ENCODE measurements at places on chromosomes 4 and X.

GRCh38 chrX:46912098-46912602 lies at the start of gene JADE3:
TSS of gene JADE3 (plus strand) at chrX:46912421. CDS start at chrX:46984895, 72,474 bp downstream.
- no peak for DNase-seq

- no peak for DNase-seq
Observed at GRCh38 chr4:22471999-22472461, 43.8 kb downstream of the ADGRA3 start.

DNA sequence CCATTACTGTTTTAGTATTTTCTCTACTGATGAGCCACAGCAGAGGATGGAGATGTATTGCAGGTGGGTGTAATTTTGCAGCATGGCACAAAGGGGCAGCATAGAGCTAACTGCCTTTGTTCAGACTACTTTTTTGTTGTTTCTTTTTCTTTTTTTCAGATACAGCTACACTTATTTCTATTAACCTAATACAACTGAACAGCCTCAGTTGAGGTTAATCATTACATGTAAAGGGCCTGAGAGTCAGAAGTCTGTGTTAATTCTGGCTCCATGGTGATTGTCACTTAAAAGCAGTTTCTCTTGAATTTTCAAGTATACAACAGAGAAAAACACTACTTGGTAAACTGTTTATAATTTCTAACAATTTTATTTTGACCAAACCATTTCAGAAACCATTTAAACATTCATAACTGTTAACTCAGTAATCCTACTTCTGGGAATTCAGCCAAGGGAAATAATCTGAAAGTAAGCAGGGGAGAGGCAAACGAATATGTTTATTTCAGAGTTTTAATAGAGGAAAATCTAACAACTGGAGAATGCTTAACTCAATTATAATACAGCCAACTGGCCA lies 13.9 kb upstream of the PPEF2 start:
- no peak for DNase-seq

GRCh38 chrX:30870572-30870971 lies 18.5 kb downstream of the TAB3 start:
- no peak for DNase-seq

- no peak for DNase-seq
Observed at GRCh38 chr4:63817196-63817865, 591.9 kb downstream of the TECRL start.

All from GOT3 (cell line).